Fibroblast of skin of scalp (primary cell): ENCODE measurements at places on chromosomes 13 and 19.
A peak's percentile ranks its signal among the peaks of the same experiment; 100 is the strongest.

GRCh38 chr13:77833331-77833863, 85.2 kb downstream of the EDNRB start:
- peak; percentile 6 for DNase-seq

DNA sequence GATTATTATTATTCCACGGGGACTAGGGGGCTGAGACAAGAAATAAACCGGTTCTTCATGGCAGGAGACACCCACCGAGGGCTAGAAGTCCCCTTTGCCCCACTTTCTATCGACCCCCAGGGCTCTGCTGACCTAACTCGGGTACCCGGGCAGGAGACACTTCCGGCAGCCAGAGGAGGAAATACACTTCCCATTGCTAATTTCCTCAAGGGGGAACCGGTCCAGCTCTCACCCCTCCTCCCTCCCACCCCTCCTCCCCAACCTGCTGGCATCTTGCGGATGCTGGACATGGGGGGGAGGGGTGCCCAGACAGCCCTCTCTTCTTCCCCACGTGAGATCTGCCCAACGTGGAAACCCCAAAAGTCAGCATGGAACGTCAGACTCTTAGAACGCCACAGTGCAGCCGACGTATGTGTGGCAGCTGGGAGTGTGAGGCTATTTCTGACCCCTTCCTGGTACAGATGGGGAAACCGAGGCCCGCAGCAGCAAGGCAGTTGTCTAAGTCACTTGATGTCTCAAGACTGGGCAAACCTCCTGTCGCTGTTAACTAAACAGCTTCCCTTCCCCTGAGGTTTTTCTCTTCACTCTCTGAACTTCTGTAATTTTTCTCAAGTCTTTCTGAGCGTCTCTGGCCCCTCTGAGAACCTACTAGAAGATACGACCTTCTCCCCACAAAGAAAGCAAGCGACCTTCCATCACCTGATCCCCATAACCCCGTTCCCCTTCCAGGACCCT, 3.6 kb downstream of the GPR4 start:
- DNase-seq, result no peak

GRCh38 chr19:4301590-4302242, 473 bp downstream of the TMIGD2 start:
- no peak for DNase-seq

DNA sequence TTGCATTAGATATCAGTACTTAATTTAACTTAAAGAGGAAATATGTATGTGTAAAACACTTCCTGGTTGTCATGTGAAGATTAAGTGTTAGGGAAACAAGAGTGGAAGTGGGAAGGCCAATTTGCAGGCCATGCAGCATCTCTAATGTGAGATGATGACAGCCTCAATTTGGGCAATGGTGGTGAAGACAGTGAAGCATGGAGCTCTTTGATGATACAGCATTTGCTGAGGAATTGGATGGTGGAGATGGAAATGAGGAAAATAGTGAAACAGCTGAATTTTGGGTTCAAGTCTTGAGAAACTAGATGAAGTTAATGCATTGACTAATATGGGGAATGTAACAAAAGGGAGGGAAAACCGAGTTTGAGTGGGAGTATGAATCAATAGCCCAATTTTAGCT, 231.7 kb upstream of the MIR17HG start:
- DNase-seq, result no peak

GRCh38 chr13:51397262-51397941, 55.4 kb downstream of the INTS6 start:
- peak; percentile 77 for DNase-seq

DNA sequence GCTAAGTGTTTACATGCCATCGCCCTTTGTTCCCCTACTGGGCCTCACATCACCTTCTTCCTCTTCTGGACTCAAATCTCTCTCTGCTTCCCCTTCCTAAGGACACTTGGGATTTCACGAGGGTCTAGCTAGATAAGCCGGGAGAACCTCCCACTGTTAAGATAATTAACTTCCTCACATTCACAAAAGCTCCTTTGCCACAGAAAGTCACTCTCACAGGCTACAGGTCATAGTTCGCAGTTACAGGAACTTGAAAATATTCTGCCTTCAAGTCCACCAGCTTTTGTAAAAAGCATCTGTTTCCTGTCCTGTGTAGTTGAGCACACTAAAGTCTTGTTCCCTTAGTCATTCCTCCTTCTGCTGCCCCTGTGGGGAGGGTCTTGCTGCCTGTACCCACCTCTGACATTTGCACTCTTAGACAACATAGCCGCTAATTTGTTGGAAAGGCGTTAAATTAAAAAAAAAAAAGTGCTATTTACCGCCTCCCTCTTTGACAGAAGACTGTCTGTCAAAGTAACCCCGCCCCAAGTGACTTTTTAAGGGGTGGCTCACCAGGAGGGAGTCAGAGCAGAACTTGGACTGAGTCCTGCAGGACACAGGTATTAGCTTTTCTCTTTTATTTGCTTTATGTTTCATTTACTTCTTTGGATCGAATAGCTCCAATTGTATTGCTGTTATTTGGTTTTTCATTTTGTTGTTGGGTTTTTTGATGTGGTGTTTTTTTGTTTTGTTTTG, 26.8 kb upstream of the CEACAM21 start:
- no peak for DNase-seq

- DNase-seq, result no peak
These were observed 4.2 kb upstream of the SIGLEC7 start for GRCh38 chr19:51137792-51138425.

GRCh38 chr13:75362026-75362425, 119.9 kb downstream of the TBC1D4 start:
- no peak for DNase-seq

DNA sequence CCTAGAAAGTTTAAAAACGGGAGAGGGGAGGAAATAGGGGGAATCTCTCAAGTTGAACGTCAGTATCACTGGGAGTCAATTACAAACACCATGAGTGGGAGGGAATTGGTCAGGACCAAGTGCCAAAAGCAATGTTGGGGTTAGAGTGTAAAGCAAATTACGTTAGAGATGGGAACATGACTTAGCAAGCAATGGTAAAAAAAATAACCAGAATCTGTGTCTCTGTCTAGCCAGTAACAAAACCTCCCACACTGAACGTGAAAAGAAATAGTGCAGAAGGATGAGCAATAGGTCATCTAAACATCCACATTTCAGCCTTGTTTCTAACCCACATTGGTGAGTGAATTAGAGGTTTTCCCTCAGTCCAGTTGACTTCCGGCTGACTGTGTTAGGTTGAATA, 242.2 kb downstream of the COG6 start:
- no peak for DNase-seq
